Stimulated activated CD8-positive, alpha-beta memory T cell treated with anti-CD3 and anti-CD28 coated beads, Interleukin-4, amount 100 ng/mL, for 1 hour (primary cell): ENCODE measurements at places on chromosomes 3 and 15.

- no peak for DNase-seq
Measured at GRCh38 chr3:51992017-51992682, 3.5 kb downstream of the RPL29 start.

DNA sequence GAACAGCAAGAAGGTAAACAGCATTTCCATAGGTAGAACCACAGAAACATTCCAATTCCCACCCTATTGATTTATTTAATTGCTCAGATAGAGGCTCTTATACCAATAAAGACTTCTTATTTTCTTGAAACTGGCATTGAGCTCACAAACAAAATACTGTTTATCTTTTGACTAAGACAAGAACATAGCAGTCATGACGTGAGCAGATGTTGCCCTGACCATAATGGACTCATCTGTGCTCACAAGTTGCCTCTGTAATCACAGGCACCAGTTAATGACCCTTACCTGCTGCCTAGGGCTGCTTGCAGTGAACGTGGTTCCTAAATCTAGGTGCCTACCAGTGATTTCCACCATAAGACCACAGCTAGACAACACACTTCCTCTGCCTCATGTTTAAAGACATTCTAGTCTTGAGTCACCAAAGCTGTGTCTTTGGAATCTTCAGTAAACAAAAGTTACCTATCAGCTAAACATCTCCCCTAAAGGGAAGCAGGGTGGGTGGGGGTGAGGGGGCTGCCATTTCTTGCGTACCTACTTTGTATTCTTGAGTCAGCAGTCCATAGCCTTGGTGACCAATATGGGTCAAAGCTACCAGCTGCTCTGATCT, 2.1 kb downstream of the FYCO1 start:
- no peak for DNase-seq

GRCh38 chr3:36881735-36882134, 63.1 kb downstream of the TRANK1 start:
- DNase-seq = no peak

- DNase-seq = no peak
Measured at GRCh38 chr3:171561596-171562323, 101.6 kb upstream of the TNIK start.

- no peak for DNase-seq
Measured at GRCh38 chr3:191320316-191320715, 8.9 kb upstream of the CCDC50 start.

DNA sequence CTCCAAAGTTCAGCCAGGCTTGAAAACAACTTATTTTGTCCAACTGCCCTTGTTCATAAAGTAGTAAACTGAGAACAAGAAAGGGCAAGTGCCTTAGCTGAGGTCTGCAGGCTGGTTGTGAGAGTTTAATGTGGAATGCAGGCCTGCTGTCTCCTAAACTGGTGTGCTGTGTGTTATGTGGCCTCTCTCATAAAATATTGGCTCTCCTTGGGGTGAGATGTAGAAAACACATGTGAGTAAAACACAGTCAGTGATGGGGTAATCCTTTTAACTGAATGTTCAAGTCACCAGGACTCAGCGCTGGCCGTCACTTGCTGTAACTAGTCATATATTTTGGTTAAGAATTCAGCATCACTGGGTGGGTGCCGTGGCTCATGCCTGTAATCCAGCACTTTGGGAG, 7.1 kb upstream of the ST6GAL1 start:
- DNase-seq = no peak
